CD4-positive, alpha-beta T cell treated with Interleukin-6 for 4 hours (primary cell): ENCODE measurements at places on chromosomes 2 and 18.

GRCh38 chr2:177355874-177356273, 36.7 kb upstream of the AGPS start:
- DNase-seq: no peak

GRCh38 chr2:79327460-79327859, 167.9 kb upstream of the REG3A start:
- DNase-seq: no peak

- no peak for DNase-seq
These were observed 477.6 kb downstream of the PARD3B start for GRCh38 chr2:205022841-205023240.

GRCh38 chr2:407630-408029, 119.7 kb upstream of the ALKAL2 start:
- no peak for DNase-seq

DNA sequence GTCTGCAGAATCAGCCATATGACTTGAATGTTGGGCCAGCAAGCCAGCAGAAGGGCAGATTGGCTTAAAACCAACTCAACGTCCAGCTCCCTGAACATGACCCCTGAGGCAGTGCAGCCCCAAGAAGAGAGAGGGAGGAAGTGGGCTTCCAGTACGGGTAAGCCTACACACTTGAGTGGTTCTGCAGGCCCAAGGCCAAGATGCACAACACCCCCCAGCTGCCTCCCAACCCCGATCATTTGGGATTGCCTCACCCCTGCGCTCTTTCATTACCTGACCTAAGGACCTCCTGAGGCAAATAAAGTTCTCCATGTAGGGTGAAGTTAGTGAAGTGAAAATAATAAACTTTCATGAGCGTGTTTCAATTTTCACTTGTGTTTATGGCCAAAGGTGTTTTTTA, 536.0 kb downstream of the TNS1 start:
- DNase-seq: no peak

- no peak for DNase-seq
These were observed 9.8 kb downstream of the CAVIN2 start for GRCh38 chr2:191836853-191837769.

GRCh38 chr2:55052129-55053061, 2.1 kb upstream of the RTN4 start:
- DNase-seq: no peak

GRCh38 chr2:120678251-120678650, 57.4 kb upstream of the GLI2 start:
- no peak for DNase-seq

DNA sequence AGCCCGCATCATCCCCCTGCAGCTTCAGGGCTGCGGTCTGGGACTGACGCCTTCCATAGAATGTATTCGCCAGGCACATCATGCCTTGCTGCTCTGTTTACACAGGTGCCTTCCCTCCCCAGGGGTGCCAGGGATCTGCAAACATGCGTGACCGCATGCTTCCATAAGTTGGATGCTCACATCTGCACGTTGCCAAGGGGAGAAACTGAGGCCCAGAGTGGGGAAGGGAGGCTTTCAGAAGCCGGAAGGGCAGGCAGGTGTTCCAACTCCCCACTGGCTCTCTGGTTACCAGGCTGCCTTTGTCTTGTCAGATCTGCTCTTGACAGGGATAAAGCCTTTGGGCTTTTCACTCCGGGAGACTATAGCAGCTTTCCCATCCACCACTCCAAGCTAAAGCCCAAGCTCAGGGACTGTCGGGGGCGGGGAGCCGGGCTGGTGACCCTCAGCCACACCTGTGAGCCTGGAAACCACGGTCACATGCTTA, 125.8 kb upstream of the TNP1 start:
- no peak for DNase-seq

- DNase-seq: no peak
These were observed 50.5 kb downstream of the RAB31 start for GRCh38 chr18:9758624-9759075.

DNA sequence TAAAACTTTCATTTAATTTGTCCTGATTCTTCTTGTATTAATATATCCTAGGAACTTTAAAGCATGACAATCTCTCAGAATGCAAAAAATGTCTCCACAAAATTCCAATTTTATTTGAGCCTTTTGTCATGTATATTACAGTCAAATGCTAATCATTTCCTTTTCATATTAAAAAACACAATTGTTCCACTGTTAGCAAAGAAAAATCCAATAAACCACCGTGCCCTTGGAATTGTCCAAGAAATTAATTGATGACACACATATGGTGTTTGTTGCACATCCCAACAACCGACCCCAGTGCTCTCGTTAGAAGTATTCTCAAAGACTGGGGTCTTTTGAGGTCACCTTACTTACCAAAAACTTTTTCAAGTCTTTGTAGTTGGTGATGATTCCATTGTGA, 28.1 kb downstream of the GFPT1 start:
- no peak for DNase-seq

- no peak for DNase-seq
These were observed 15.1 kb upstream of the WDR33 start for GRCh38 chr2:127826047-127826446.

DNA sequence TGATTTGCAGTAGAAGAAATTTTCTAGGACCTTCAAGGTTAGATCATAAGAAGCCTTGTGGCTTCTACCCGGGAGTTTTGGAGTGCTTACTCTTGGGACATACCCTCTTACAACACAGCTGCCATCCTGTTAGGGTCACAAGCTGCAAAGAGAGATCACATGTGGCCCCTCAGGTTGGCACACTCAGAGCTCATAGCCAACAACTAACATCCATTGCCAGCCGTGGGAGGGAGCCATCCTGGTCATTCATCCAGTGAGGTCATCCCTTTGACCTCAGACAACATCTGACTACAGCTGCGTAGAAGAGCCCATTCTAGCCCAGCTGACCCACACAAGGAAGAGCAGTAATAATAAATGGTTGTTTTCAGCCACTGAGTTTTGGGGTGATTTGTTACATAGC, 76.9 kb upstream of the NABP1 start:
- no peak for DNase-seq

- no peak for DNase-seq
These were observed 21.4 kb upstream of the CCBE1 start for GRCh38 chr18:59718464-59719157.

DNA sequence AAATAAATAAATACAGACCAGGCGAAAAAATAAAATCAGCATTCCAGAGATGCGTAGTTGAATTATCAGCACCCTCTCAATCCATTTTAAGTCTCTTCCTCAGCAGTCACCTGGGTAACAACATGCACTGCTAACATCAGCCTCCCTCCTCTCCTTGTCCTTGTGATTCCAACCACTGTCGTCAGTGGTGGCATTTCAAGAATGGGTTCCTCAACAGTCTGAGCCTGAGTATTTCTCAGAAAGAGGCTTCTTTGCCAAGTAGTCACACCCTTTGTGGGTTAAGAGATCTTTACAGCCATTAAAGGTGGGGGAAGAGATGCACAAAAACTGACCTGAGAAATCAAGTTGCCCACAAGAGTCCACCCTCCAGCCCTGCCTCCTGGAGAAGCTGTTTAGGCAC, 39.0 kb downstream of the NOL10 start:
- no peak for DNase-seq

DNA sequence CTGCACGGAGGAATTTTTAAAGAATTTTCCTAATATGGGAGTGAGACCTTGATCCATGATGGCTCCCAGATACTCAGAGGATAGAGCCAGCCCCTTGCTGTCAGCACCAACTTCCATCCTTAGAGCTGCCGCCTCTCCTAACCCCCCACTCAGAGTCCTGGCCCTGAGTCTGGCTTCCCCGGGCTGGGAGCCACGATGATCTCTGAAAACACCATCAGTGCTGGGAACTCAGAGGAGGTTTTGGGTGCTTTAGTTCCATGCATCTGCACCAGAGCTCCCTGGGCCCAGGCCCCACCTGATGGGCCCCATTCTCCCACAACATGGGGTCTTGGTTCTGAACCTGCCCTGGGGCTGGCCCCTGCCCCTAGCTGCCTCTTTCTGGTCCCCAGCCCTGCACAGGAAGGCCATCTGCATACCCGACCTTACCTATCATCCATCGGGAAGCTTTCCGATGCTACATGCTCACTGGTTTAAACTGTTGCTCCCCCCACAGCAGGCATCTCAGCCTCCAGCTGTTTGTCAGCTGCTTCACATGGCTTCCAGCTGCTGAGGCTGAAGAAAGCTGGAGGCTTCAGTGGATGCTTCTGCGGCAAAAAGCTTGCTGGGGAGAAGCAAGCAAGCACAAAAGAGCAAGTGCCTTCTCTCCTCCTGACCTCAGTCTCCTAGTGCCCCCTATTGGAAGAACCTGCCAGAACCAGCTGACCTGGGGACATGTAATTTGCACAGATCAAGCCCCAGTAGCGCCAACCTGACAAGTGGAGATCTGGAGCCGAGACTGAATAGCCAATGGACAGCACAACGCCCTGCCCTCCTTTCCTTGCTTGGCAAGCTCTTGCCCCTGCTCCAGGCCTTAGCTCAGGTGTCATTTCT, 24.2 kb upstream of the RHOB start:
- no peak for DNase-seq

DNA sequence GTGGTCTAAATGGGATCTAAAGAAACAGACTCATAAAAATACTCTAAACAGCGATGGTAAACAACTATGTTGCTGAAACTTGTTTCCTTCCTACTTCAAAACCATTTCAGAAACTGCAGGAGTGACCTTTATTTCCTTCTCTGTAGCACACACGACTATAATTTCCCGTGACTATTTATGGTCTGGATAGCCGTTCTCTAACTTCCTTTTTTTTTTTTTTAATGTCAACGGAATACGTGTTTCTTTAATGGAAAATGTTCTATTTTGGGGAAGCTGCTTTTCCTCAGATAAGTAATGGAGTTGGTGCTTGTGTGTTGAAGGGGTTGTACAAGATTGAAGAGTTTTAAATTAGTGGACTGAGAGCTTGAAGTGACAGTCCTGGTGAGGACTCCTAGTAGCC, 224.1 kb downstream of the PHLPP1 start:
- no peak for DNase-seq

- no peak for DNase-seq
These were observed 62.5 kb upstream of the TMEM247 start for GRCh38 chr2:46416739-46417403.

GRCh38 chr2:120053891-120054290, 41.0 kb downstream of the EPB41L5 start:
- no peak for DNase-seq

DNA sequence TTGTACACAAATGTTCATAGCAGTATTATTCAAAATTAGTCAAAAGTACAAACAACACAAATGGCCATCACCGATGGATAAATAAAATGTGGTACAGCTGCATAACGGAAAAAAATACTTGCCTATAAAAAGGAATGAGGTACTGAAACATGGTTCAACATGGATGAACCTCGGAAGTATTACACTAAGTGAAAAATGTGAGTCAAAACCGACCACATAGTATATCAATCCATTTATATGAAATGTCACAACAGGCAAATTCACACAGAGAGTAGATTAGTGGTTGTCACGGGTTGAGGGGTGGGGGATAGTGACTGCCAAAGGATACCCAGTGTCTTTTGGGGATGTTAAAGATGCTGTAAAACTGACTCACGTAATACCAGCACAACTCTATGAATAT, 3.5 kb downstream of the SS18 start:
- no peak for DNase-seq

DNA sequence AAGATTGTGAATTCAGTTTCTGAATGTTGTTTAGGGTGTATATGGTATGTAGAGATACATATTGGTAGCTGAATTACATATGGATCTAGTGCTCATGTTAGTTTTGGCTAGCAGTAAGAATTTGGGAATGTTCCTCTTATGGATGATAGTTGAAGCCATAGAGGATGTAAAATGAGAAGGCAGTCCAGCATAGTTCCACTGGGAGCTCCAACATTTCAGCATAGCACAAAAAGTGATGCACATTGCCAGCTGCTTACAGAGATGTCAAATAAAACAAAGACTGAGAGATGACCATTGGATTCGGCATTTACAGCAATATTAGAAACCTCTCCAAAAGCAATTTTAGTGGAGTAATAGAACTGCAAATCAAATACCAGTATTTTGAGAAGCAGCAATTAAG, 77.4 kb downstream of the EML4 start:
- no peak for DNase-seq

GRCh38 chr18:27298214-27298804, 113.2 kb upstream of the CHST9 start:
- no peak for DNase-seq

DNA sequence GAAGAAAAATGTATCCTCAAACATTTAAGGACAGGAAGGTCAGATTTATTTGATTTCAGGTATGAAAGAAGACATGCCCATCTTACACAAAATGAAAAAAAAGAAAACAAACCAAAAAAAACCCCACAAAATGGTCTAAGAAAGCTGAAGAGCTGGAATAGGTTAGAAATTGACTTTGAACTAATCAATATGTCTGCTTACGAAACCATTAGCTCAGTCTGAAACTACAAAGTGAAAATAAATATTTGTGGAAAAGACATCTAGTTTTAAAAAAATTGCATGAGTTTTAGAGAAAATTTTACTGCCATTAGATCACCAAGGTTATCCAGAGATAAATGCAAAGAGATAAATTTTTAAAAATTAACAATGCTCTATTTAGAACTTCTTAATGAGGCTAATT, 125.3 kb downstream of the TMEFF2 start:
- DNase-seq: no peak

- no peak for DNase-seq
These were observed 20.4 kb downstream of the DSG4 start for GRCh38 chr18:31396796-31397612.

GRCh38 chr2:38145236-38145635, 69.3 kb upstream of the CYP1B1 start:
- DNase-seq: no peak

DNA sequence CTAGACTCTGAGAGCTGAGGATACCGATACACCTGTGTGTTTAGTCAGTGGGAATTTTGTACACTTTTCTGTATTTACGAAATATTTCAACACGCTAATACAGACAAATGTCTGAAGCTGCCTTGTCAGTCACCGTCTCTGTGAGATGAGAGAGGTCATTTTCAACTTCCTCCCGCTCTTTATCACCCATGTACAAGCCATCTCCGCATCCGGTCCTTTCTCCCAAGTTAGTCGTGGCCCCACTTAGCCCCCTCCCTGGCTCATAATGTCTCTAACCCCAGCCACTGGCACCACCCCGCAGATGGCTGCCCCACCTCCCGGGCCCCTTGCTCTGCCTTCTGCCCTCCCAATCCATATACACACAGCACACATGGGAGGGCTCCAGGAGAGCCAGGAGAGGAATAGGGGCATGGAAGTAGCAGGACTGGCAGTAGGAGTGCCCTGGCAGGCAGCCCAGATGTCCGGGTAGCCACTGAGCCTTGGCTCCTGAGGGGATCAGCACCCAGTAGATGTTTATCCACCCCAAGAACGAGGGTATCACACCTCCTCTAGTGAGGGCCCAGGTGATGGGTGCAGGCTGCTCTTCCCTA, 2.0 kb upstream of the RUFY4 start:
- no peak for DNase-seq

GRCh38 chr2:130736487-130736886, 7.6 kb downstream of the GPR148 start:
- DNase-seq: no peak

- DNase-seq: peak; percentile 87
These were observed 2.1 kb upstream of the PCBP1 start for GRCh38 chr2:70084973-70085710.

GRCh38 chr2:32572737-32573136, 55.1 kb upstream of the TTC27 start:
- DNase-seq: no peak
